ENCODE measurements at places on chromosomes 11 and 22. TPM values are rescaled to one million over a fixed set of nuclear protein-coding genes. Genes with fewer than 3 reads are reported as not detected.

ACO2 gene
- 49.3 TPM for total RNA-seq

CHRM1 gene
- total RNA-seq, result 0.07 TPM

ARL2 gene
- 182 TPM for total RNA-seq

BTG4 gene
- 0.15 TPM for total RNA-seq

WT1 gene
- 5.5 TPM for total RNA-seq

TLCD5 gene
- 6.9 TPM for total RNA-seq

CRYBA4 gene
- total RNA-seq, result not detected

All from A549 treated with AZD2906 at 1 μM for 4 hours (cell line).